ENCODE measurements at places on chromosomes 12 and 14. TPM values are rescaled to one million over a fixed set of nuclear protein-coding genes. Genes with fewer than 3 reads are reported as not detected.

The KRT6C gene
- total RNA-seq, result not detected

The RIPK3 gene
- total RNA-seq, result not detected

DNA sequence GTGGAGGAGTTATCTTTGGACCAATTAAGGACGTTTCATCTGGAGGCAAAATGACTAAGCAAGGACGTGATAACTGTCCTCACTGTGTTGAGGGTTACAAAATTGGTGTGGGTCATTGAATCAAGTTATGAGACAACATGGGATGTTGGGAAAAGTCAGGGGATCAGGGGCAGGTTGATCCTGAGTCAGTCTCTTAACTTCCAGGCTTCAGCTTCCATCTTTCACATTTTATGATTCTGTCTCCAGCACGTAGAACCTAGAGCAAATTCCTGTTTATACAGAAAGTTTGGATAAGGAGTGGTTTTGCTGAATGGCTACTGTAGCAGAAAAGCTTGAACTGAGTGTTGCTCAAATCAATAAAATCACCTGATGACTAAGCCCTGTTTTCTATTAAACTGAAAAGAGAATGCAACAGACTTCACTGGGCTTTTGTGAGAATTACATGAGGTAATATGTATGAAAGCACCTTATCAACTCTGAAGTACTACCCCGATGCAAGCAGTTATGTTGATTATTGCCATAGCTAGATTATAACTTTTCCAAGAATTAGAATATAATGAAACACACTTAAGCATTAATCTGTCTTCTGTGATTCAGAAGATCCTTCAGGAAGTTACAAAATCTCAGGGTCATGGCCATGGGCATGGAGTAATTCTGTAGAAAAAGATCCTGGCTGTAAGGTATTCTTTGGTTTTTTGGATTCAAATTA, 184.8 kb downstream of the ETV6 start:
- no peak overlapping the region for H3K4me3 ChIP-seq
- H3K27me3 ChIP-seq, result no peaks in the 10 kb centered on the region
- peaks cover 3% of the 10 kb centered on the region for H3K36me3 ChIP-seq

GRCh38 chr12:64419696-64420095, 15.5 kb downstream of the XPOT start:
- H3K27ac ChIP-seq, result no peak overlapping the region
- no peaks in the 10 kb centered on the region for H3K27me3 ChIP-seq
- no peak overlapping the region for H3K4me3 ChIP-seq
- peaks cover 17% of the 10 kb centered on the region for H3K36me3 ChIP-seq
- no peaks in the 10 kb centered on the region for H3K4me1 ChIP-seq

The EIF2S3B gene
- 0.96 TPM for total RNA-seq

GRCh38 chr14:50929506-50929905, 14.8 kb downstream of the PYGL start:
- peaks cover 2% of the 10 kb centered on the region for H3K36me3 ChIP-seq
- no peak overlapping the region for H3K4me3 ChIP-seq
- no peak for DNase-seq

DNA sequence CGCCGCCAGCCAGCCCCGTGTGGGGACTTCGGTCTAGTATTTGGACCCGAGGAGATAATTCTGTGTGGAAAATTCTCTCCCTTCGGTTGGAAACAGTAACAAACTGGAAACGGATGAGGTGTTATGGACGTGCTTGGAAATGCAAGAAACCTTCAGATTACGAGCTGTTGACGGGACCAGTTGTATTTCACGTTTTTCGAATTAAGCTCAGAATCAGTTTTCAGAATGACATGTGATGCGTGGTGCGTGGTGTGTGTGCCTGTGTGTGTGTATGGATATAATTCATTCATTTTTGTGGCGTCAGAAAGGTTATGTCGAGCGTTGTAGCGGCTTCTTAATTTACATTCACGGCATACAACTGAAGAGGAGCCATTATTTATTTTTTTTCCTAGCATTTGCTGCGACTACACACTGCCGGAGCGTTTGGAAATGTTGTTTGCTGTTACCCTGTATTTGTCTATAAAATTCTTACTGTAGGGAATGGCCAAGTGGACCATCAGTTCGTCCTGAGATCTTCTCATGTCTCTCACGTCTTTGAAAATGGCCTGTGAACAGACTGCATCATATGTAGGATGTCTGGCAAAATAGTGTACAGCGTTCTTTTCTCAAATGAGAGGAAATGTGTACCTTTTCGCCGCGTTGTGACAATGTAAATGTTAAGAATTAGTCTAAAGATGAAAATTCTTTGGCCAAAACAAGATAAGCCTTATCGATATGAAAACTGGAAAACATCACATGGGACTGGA, 1.3 kb downstream of the TRAF3 start:
- H3K27ac ChIP-seq, result peak overlapping the region; percentile 1
- no peaks in the 10 kb centered on the region for H3K27me3 ChIP-seq
- no peaks in the 10 kb centered on the region for H3K36me3 ChIP-seq
- no peak for DNase-seq

GRCh38 chr14:47155395-47155794, 503.8 kb upstream of the RPL10L start:
- DNase-seq, result no peak
- H3K27me3 ChIP-seq, result no peaks in the 10 kb centered on the region
- H3K36me3 ChIP-seq, result no peaks in the 10 kb centered on the region
- H3K27ac ChIP-seq, result no peak overlapping the region
- H3K4me1 ChIP-seq, result no peaks in the 10 kb centered on the region

The P2RX2 gene
- not detected for total RNA-seq

- H3K27ac ChIP-seq, result no peak overlapping the region
- no peaks in the 10 kb centered on the region for H3K27me3 ChIP-seq
- H3K36me3 ChIP-seq, result peaks cover 3% of the 10 kb centered on the region
- H3K4me3 ChIP-seq, result no peak overlapping the region
These were observed 30.6 kb downstream of the BORCS5 start for GRCh38 chr12:12387501-12387900.

The LMNTD1 gene
- total RNA-seq, result not detected

GRCh38 chr14:92497391-92497790, 16.2 kb upstream of the RIN3 start:
- DNase-seq, result no peak
- H3K27me3 ChIP-seq, result no peaks in the 10 kb centered on the region
- H3K4me1 ChIP-seq, result peaks cover 33% of the 10 kb centered on the region
- H3K27ac ChIP-seq, result peak overlapping the region; percentile 19
- H3K4me3 ChIP-seq, result no peak overlapping the region

The NRIP2 gene
- not detected for total RNA-seq

DNA sequence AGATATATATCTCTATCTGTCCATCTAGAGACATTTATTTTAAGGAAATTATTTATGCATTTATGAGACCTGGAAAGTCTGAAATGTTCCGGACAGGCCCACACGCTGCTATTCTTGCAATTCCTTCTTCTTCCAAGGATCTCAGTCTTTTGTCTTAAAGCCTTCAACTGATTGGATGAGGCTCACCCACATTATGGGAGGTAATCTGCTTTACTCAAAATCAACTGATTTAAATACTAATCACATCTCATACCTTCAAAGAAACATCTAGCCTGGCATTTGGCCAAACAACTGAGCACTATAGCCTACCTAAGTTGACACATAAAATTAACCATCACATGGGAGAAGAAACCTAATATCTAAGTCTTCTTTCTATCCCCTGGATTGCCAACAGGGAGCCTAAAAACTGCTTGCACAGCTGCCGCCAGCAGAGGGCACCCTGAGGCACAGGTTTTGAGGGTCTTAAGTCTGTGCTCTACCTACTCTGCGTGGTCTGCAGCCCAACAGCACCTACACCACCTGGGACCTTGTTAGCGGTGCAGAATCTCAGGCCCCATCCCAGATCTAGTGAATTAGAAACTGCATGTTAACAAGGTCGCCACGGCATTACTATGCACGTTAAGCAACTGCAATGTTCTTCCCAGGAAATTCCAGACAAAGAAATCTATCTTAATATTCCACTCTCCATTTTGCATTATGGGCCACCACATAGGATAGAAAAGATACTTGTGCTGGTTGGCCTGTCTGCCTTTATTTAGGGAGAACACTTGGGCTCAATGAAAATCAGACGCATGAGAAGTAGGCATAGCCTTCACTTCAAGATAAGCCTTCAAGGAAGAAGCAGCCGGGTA, 249.7 kb downstream of the FOXG1 start:
- no peaks in the 10 kb centered on the region for H3K36me3 ChIP-seq
- H3K27ac ChIP-seq, result no peak overlapping the region
- peak; percentile 31 for DNase-seq
- peaks cover 5% of the 10 kb centered on the region for H3K27me3 ChIP-seq
- H3K4me1 ChIP-seq, result no peaks in the 10 kb centered on the region

- peak; percentile 57 for DNase-seq
- no peak overlapping the region for H3K27ac ChIP-seq
- peak overlapping the region; percentile 11 for H3K4me3 ChIP-seq
- peaks cover 3% of the 10 kb centered on the region for H3K36me3 ChIP-seq
- H3K4me1 ChIP-seq, result peaks cover 11% of the 10 kb centered on the region
- peaks cover 24% of the 10 kb centered on the region for H3K27me3 ChIP-seq
These were observed 5.4 kb downstream of the C1QL4 start for GRCh38 chr12:49331380-49332222.

DNA sequence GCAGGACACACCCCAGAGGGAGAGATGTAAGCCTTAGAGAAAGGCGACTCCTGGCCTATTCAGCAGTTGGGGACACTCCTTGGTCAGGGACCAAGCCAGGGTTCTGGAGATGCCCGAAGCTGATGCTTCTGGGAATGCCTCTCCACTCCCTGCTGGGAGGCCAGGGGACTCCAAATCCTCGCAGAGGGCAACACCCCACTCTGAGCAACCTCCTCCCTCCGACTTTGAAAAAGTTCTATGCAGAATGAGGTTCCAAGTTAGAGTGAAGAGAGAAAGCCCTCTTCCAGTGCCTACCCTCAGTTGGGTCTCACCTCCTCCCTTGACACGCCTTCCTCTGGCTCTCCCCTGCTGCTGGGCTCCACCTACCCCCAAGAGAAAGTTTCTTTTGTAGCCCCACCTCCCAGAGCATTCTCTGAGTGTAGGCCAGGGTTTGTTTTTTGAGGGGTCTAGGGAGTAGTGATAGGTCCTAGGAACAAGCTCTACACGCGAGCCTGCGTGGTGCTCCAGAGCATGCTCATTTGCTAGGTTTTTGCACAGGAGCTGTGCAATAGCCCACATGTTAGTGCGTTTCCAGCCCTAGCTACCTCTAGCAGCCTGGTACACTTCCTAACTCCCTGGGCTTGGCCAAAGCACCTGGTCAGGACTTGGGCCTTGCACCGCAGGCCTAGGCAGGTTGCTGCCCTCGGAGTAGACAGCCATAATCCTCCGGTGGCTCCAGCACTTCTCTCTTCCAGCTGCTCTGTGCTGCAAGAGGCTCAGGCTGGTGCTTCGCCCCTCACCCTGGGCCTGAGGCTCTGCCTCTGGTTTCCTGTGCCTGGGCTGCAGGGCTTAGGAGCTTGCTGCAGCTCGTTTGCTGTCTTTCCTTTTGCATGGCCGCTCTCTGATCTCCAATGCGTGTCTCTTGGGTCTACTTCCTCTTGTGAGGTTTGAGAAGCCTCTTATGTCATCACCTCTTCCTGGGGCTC, 590 bp upstream of the CEBPE start:
- no peak overlapping the region for H3K27ac ChIP-seq
- H3K4me3 ChIP-seq, result no peak overlapping the region
- no peak for DNase-seq
- H3K36me3 ChIP-seq, result no peaks in the 10 kb centered on the region

The DNAJC22 gene
- 0.35 TPM for total RNA-seq

GRCh38 chr14:100731011-100731670, 4.4 kb downstream of the DLK1 start:
- no peak overlapping the region for H3K4me3 ChIP-seq
- H3K4me1 ChIP-seq, result peaks cover 34% of the 10 kb centered on the region
- peaks cover 55% of the 10 kb centered on the region for H3K27me3 ChIP-seq
- DNase-seq, result no peak

DNA sequence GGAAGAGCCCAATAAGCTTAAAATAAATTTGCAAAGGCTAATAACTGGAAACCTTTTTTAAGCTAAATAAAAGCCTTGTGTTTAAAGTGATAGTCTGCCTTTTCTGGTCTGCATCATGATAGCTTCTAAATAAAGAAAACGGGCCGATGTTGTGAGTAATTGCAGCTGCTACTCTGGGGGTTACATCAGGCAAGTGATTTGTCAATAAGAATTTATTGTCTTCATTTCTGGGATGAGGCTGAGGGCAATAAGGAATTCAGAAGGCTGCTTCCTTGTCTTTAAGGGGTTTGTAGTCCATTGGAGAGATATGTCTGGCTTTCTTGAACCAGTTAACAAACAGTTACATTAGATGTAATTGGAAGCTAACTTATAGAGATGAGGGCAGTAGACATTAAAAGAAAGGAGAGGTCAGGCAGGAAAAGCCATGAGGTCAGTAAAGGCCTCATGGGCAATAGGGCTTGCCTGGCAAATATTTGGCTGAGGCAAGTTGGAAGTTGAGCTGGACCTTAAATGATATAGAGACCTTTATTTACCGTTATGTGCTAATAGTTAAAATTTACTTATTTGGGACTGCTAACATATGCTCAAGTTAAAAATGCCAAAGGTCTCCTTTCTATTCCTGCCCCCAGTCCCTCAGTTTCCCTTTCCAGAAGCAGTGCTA, 85.0 kb downstream of the CRADD start:
- H3K27ac ChIP-seq, result peak overlapping the region; percentile 81
- H3K36me3 ChIP-seq, result no peaks in the 10 kb centered on the region
- peak overlapping the region; percentile 2 for H3K4me3 ChIP-seq
- no peak for DNase-seq
- H3K4me1 ChIP-seq, result peaks cover 65% of the 10 kb centered on the region
- no peaks in the 10 kb centered on the region for H3K27me3 ChIP-seq

The SNX6 gene
- 71.1 TPM for total RNA-seq

DNA sequence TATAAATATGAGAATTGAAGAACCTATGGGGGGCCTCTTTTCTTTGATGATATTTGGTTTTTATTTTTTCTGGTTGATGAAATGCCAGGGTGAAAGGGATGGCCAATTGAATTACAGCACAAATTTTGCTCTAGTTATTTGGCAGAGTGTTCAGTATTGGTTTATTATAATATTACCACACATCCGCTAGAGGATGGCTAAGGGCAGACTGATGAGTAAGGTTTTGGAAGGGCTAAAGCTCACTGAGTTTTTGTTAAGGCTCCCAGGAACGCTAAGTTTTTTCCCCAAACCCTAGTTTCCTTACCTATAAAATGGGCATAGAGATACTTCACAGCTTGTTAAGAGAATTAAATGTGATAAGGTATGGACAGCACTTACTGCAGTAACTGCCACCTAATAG, 34.3 kb upstream of the LRRC10 start:
- H3K4me1 ChIP-seq, result no peaks in the 10 kb centered on the region
- H3K27ac ChIP-seq, result no peak overlapping the region
- DNase-seq, result no peak
- H3K4me3 ChIP-seq, result no peak overlapping the region
- no peaks in the 10 kb centered on the region for H3K36me3 ChIP-seq
- no peaks in the 10 kb centered on the region for H3K27me3 ChIP-seq

The TAS2R46 gene
- 0.89 TPM for total RNA-seq
